ENCODE measurements at places on chromosomes 1 and 21.

GRCh38 chr1:8463144-8463927, 145.4 kb downstream of the SLC45A1 start:
- no peak for DNase-seq

GRCh38 chr1:52636721-52637695, 4.0 kb downstream of the SHISAL2A start:
- DNase-seq, result peak; percentile 69

DNA sequence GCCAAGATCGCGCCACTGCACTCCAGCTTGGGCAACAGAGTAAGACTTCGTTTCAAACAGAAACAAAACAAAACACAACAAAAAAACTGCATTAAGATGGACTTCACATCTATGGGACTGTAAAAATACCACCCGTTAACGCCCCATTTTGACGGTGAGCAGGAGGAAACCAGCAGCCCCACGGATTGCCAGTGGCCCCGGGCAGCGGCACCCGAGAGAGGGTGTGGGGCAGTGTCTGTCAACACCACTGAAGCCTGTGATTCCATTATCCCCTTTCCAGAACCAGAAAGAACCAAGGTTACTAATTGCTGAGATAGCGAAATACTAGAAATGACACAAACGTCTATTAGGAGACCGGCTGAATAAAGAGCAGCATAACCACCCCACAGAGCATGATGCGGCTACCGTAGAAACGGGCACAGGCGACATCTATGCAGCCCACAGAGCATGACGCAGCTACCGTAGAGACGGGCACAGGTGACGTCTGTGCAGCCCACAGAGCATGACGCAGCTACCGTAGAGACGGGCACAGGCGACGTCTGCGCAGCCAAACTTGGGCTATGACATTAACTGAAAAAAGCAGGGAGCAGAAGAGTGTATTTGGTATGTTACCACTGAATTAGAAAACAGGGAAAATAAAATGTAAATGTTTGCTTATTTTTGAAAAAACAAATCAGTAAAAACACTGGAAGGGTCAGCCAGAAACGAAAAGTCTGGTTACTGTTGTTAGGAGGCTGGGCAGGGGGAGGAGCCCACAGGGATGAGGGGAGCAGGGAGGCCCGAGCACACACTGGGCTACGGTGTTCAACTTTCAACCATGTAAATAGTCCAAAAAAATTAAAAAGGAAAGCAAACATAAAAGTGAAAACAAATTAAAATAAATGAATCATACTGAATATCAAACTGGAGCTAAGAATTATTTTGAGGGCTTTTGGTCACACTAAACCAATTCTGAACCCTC, 96.5 kb downstream of the NPHP4 start:
- no peak for DNase-seq

- no peak for DNase-seq
These were observed 145.1 kb downstream of the NPHP4 start for GRCh38 chr1:5847013-5847659.

DNA sequence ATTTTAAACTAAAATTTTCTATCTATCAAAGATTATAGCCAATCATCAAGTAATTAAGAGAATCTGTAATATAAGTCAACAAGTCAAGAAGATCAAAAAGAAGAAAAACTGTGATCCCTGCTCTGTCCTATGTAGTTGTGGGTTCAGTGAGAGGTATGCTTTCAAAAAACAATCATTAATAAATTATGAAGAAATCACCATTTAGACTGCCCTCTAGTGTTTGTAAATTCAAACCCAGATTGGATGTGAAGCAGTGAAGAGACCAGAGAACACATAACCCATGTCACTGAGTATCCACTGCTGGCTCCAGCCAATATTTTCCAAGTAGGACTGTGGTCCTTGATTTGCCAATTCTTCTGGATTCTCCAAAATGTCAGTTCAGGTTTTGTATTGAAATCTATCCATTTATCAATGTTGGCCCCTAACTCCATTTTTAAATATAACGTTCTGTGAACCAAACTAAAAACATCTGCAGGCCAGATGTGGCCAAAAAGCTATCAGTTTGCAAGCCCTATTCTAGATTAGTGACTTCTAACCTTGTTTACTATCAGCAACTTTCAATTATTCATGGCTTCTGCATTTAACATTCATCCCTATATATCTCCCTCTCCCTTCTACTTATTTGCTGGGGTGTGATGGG, 467.5 kb upstream of the CXADR start:
- DNase-seq, result no peak

DNA sequence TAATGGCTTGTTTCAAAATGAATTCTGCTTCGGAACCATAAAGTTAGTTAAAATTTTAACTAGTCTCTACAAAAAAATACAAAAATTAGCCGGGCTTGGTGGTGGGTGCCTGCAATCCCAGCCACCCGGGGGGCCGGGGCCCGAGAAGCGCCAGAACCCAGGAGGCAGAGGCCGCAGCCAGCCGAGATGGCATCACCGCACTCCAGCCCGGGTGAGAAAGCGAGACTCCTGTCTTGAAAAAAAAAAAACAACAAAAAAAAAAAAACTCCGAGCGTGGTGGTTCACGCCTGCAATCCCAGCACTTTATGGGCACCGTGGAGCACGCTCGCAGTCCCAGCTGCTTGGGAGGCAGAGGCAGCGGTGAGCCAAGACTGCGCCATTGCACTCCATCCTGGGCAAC, 781.4 kb downstream of the BRINP3 start:
- no peak for DNase-seq

DNA sequence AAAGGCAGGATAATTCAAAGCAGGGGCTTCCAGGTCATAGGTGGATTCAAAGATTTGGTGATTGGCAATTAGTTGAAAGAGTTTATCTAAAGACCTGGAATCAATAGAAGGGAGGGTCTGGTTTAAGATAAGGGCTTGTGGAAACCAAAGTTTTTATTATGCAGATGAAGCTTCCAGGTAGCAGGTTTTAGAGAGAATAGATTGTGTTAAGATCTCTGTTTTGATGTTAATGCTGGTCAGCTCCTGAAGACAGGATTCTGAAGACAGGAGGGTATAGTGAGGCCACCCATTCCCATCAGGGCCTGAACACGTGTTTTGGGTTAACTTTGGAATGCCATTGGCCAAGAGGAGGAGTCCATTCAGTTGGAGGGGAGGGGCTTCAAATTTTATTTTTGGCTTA, 6.1 kb upstream of the PTBP2 start:
- DNase-seq, result no peak

GRCh38 chr1:92953491-92953890, 7.8 kb downstream of the DIPK1A start:
- peak; percentile 32 for DNase-seq

DNA sequence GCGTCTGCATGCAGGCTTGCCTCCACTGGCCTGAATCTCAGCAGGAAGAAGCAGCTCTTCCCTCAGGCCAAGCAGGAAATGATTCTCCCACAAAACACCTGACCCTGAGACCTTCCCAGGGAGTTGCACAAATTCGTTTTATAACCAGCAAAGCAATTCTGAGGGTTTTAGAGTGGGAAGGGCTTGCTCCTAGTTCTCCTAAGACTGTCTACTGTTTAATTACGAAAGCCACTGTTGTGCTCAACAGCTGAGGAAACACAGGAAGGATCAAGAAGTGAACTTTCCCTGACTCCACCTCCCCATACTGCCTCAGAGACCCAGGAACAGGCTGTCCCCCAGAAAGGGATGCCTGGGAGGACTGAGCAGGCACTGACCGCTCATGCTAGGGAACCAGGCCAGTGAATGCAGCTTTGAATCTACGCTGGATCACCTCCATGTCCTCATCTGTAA, 37.0 kb upstream of the PUM1 start:
- DNase-seq, result no peak

- DNase-seq, result no peak
These were observed 10.1 kb downstream of the NRIP1 start for GRCh38 chr21:15054606-15055239.

GRCh38 chr1:241749945-241750695, 97.9 kb upstream of the EXO1 start:
- DNase-seq, result no peak

- no peak for DNase-seq
These were observed 68.0 kb downstream of the LMX1A start for GRCh38 chr1:165288350-165289120.

DNA sequence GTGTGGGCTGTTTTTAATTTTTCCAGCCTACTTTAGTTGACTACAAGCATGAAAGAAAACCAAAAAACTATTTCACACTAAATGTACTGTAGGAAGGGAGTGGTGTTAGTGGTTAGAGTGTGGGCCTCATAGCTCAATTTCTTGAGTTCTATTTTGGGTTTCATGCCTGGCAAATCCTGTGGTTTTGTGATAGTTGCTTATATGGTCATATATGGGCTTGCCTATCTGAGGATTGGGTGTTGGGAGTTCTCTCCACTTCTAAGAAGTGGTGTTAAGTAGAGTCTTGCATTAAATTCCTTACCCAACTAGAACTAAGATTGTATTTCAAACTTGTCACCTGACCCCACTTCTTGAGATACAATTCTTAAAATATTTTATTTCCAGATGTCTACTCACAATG, 37.8 kb upstream of the COL11A1 start:
- no peak for DNase-seq

- no peak for DNase-seq
These were observed 1529.3 kb upstream of the TPTE start for GRCh38 chr21:8991968-8992621.

GRCh38 chr1:240946926-240947325, 335.0 kb upstream of the GREM2 start:
- no peak for DNase-seq

DNA sequence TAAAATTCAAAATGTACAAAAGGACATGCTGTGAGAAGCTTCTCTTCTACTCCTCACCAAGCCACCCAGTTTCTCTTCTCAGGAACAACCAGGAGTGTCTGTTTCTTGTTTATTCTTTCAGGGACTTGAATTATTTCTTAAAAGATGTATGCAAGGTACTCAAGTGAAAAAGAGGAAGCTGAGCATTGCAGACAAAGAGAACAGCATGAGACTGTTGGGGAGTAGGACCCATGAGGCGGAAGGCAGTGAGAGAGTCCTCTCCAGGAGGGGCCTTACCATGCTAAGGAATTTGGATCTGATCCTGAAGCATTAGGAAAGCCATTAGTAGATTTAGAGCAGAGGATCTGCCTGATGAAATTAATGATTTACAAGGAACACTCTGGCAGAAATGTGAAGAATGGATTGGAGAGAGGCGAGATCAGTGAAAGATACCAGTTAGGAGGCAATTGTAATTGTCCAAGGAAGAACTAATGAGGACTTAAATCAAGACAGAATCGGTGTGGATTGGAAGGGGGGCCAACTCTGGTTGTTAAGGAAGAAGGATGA, 14.7 kb upstream of the SSX2IP start:
- DNase-seq, result no peak

GRCh38 chr21:41119901-41120300, 48.1 kb upstream of the BACE2 start:
- DNase-seq, result no peak

DNA sequence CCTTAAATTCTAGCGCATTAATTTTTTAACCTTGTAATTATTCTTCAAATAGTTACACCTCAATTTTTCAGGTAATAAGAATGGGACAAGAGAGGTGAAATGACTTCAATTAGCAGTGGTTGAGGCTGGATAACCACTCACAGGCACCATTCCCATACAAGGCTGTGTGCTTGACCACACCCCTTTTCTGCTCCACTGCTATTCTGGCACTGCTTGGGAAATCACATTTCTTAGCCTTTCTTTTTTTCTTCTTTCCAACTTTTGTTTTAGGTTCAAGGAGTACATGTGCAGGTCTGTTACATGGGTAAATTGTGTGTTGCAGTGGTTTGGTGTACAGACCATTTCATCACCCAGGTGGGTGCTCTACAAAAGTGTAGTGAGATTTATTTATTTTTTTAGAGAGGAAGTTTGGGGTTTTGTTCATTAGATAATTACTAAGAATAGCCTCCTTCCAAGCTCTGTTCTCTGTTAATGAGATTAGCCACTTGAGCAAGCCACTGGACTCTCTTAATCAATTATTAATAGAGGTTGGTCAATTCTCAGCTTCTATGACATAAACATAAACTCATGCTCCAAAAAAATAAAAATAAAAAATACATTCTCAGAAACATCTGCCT, 14.4 kb downstream of the ILDR2 start:
- no peak for DNase-seq

- DNase-seq, result no peak
These were observed 470.9 kb downstream of the TTLL7 start for GRCh38 chr1:83527987-83528386.

- no peak for DNase-seq
These were observed 27.8 kb downstream of the IRF2BP2 start for GRCh38 chr1:234582186-234582585.

DNA sequence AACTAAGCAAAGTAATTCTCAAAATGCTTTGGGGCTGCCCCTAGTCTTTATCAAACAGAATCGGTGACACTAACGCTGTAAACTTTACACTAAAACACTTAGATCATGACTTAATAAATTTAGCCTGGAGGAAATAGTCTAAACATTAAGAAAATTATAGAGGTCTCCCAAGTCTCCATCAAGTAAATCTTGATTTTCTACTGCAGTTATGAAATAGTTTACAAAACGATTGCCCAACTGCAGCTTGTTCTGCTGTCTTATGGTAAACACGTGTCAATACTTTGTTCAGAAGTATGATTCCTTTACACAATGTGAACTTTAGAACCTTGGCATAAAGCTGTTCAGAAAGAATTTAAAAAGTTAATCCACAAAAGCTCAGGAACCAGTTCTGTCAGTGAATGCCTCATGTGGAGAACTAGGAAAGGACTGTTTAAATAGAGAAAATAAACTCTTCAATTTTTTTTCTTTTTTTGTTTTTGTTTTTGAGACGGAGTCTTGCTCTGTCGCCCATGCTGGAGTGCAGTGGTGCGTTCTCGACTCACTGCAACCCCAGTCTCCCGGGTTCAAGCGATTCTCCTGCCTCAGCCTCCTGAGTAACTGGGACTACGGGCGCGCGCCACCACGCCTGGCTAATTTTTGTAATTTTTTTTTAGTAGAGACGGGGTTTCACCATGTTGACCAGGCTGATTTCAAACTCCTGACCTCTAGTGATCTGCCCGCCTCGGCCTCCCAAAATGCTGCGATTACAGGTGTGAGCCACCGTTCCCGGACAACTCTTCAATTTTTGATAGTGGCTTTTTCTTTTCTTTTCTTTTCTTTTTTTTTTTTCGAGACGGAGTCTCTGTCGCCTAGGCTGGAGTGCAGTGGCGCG, 1.6 kb downstream of the DDI2 start:
- DNase-seq, result no peak

DNA sequence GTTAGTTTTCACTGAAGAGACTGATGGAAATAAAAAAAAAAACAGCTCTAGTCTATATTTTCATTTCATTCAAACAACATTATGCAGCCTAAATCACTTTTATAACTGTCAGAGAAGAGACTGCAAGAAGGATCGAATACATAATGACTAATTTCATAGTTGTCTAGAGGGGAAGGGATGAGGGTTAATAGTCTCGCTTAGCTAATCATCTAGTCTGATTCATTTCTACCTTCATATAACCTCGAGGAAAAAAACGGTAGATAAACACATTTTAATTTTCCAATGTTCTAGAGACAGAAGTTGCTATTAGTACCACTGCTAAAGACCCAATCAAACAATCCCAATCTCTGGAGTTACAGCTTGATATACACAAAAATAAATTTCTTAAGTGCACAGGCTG, 3.5 kb downstream of the FUBP1 start:
- DNase-seq, result no peak

GRCh38 chr1:145711213-145711651, 4.1 kb upstream of the PDZK1 start:
- DNase-seq, result no peak

- DNase-seq, result no peak
These were observed 39.8 kb downstream of the FOXD2 start for GRCh38 chr1:47477595-47478080.

Measured in activated gamma-delta T cell treated with Interleukin-2 at 50 U/mL for 16 hours (primary cell).